ENCODE measurements at places on chromosomes 16 and 17.

DNA sequence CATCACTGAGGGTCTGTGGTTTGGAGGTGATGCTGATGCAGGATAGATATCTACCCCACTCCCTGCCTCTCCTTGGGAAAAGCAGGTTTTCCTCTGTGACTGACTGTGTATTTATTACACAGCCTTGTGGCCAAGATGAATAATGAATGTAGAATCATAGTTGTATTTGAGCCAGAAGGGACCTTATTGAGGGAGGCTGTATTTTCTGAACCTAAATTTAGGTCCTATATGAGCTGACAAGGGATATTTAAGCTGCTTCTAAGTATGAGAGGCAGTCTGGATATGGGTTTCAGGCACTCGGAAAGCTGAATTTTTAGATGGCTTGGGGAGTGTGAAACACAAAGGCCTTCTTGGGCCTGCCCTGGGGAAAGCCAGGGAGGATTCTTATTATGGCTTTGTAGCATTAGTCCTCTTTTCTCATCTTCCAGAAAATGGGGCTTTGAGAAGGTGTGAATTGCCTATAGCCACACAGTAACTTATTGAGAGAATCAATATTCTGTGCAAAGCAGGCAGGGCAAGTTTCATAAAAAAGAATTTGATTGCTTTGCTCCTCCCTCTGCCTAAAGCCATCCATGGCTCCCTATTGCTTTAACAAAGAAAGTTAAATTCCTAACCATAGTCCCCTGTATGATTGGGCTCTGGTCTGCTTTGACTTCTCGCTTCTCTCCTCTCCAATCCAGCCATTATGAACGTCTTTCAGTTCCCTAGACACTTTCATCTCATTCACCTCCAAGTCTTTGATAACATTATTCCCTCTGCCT, 144.8 kb downstream of the SHISA9 start:
- DNase-seq: no peak

- no peak for DNase-seq
Observed at GRCh38 chr17:49508866-49509587, 13.9 kb downstream of the NGFR start.

DNA sequence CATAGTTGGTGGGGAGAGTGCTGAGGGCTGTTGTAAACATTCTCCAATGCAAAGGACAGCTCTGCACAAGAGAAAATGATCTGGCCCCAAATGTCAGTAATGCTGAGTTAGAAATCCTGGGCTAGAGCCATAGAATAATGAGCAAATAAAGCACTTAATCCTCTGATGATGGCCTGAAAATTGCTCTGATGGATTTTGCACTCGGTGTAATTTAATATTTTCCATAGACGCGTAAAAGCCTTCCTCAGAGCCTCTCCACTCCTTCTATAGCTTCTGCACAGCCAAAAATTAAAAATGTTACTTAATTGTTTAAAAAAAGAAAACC, 23.7 kb downstream of the FAM20A start:
- DNase-seq: peak; percentile 87

GRCh38 chr16:63361032-63361624, 1324.9 kb upstream of the CDH8 start:
- peak; percentile 74 for DNase-seq

- no peak for DNase-seq
Observed at GRCh38 chr16:60485872-60486489, 1550.3 kb downstream of the CDH8 start.

- DNase-seq: no peak
Observed at GRCh38 chr17:43578404-43578698, 32.2 kb upstream of the ETV4 start.

- DNase-seq: no peak
Observed at GRCh38 chr17:59433586-59433985, 102.1 kb downstream of the YPEL2 start.

GRCh38 chr17:58268326-58268725, 12.4 kb downstream of the MPO start:
- no peak for DNase-seq

GRCh38 chr16:85181739-85182129, 69.5 kb upstream of the CIBAR2 start:
- DNase-seq: no peak

GRCh38 chr17:75896415-75897159, at the start of gene TRIM65:
TRIM65 (minus strand) TSS chr17:75896951; CDS start chr17:75896937, 14 bp downstream.
- peak; percentile 90 for DNase-seq

- DNase-seq: no peak
Observed at GRCh38 chr17:35164716-35165115, 17.1 kb downstream of the UNC45B start.

DNA sequence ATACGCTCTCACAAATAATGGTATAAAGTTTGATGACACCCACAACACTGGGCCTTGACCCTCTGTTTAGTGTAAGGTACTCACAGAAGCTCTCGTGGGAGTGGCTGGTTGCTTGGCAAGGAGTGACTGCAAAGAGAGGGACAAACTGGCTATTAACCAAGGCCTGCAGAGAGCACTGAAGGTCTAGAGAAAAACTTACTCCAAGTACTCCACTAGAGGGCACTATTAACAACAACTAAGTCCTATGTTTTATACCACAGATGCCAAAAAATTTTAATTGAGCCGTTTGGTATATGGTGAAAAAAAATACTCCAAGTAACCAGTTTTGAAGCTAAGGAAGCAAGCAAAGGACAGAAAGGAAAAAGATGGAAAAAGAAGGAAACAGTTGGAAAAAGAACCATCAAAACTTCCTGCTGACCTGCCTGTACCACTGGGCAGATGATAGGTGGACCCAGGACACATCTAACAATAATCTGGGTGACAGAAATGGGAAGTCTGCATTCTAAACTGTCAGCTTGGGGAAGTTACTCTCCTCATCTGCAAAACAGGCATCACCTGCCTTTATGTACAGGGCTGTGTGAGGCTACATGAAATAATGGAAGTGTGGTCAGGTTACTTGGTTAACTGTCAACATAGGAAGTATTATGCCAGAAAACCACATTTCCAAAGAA, 23.2 kb downstream of the DYNC1LI2 start:
- DNase-seq: peak; percentile 77

- DNase-seq: no peak
Observed at GRCh38 chr17:7203391-7203790, 16.2 kb downstream of the DLG4 start.

GRCh38 chr17:17813055-17813724, 23.6 kb downstream of the SREBF1 start:
- no peak for DNase-seq

GRCh38 chr16:31061813-31062440, 12.1 kb downstream of the ZNF668 start:
- DNase-seq: no peak

DNA sequence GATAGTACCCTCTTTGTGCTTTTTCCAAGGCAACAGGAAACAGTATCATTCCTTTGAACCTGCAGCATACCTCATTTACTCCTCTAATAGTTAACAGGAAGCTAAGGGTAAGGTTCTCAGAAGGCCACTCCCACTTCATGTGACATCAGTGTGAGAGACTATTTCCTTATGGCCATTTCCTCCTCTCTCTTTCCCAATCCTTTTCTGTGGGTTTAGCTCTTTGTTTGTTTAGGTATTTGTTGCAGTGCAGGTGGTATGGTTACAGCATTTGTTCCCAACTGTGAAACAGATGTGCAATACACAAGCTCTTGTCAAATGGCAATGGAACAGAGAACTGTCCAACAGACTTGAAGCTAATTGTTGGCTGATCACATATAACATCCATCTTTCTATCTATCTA, 14.7 kb downstream of the TMC5 start:
- no peak for DNase-seq

DNA sequence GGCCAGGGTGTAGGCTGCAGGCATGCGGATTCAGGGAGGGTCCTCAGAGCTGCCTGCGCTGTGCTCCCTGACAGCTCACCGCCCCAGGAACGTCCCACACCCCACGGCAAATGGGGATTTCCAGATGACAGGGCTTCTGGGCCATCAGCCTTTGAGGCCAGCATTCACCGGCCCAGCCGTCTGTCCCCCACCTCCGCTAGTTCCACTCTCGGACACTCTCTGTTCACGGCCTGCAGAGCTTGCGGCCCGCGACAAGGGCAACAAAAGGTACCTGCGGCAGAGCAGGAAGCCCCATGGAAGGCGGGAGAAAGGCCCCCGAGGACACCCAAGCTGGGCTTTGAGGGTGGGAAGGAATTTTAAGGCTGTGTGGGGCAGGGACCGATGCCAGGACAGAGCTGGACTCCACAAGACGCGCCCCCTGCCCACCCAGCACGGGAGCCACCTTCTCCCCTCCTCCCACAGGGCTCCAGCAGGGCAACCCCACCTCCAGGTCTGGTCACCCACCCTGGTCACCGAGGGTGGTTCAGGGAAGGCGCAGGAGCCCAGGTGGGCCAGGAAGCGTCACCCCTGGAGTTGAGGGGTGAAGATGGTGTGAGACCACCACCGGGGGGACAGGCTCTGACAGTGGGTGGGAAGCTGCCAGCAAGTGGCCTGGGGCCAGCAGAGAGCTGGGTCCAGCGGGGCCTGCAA, 5.6 kb upstream of the CYBA start:
- no peak for DNase-seq

- no peak for DNase-seq
Observed at GRCh38 chr16:20879175-20880040, 20.8 kb downstream of the DCUN1D3 start.

GRCh38 chr16:87047221-87048037, 269.8 kb downstream of the C16orf95 start:
- no peak for DNase-seq
